Mucosa of gallbladder (tissue), 1 donor: ENCODE measurements at places on chromosomes 3 and 15.

DNA sequence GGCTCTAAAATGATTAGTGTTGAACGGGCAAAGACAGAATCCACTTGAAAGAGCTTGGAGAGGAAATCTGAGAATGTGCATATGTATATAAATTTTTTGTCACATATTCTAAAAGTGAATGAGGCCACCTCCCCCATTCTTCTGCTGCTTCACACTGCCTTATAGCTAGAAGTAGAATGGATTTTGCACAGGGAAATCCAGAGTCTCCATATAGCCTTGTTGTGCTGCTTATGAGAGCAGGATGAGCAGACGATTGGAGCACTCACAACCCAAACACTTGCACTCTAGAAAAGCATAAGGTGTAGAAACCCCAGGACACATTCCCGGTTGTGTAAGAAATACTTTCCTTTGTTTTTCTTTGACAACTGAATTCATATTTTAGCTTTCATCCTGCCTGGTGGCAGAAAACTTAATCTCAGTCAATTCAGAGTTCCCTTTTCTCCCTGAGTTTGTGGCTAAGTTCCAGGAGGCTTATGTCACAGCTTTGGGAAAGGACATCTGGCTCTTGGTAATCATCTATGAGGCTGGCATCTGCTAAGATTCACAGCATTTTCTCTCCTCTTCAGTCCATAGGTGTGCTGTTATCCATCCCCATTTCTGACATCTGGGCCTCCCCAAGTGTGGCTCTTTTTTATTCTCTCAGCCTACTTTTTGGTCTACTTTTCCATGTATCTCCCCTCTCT is 188.4 kb upstream of the PFN2 start:
- no peak for DNase-seq

DNA sequence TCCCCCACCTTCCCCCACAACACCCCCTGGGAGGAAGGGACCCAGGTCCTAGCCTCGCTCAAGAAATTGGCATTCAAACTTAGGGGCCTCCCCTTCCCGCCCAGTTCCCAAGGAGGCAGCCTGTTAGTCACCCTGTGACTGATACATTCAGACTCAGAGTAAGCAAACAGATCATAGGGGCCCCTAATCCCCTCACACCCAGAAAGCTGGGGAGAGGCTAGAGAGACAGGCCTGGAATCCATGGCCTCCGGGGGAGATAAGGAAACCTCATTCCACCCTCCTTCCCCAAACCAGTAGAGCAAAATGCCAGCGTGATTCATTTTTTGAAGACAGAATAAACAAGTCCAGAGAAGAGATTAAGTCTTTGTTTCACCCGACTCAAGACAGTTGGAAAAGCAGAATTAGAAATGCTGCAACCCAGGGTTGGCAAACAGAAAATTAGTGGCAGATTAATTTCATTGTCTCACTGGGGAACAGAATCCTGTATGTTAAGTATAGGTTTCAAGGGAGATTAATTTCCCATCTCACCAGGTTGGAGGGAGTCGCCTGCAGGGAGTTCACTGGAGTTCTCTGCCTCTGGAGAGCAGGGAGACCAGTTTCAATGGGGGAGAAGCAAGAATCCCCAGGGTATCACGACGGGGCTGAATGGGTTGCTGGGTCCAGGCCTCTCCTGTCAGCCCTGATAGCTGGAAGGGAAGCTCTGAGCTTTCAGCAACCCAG is 268.3 kb downstream of the UACA start:
- no peak for DNase-seq

GRCh38 chr15:28919201-28919635 is 33.4 kb downstream of the APBA2 start:
- no peak for DNase-seq

DNA sequence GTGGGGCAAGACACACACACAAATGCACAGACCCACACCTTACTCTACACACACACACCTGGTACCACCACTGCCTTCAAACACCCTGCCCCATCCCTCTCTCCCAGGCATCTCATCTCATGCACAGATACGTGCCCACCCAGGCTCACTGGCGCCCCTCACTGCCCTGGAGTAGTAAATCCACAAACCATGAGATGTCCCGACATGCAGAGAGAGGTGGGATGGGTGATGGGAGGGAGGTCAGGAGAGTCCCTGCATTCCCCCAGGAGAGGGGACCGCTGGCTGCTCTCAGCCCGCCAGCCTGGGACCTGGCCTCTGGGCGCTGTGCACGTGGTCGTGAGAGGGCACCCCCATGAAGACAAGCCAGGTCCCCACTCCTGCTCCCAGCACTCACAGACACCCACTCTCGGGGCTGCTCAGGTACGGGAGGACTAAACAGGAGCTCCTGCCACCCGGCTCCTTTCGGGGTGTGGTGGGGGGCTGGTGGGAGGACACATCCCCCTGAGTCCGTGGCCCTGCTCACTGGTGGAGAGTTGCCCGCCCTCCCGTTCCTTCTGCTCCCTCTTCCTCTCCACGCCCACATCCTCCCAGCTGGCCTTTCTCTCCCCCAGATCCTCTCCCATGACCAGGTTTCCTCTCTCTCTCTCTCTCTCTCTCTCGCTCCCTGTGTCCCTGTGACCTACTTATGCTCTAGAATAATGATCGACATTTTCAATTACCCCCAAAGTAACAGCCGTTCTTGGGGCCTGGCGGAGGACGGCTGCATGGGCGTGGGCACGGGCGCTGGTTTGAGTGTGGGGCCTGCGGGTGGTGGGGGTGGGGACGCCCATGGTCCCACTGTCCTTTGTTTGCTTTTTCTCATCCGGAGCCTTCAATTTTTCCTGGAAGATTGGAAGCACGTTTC is 18.9 kb upstream of the CSPG4 start:
- DNase-seq: no peak

- DNase-seq: no peak
Observed at GRCh38 chr15:39167164-39168058, 413.5 kb upstream of the THBS1 start.

DNA sequence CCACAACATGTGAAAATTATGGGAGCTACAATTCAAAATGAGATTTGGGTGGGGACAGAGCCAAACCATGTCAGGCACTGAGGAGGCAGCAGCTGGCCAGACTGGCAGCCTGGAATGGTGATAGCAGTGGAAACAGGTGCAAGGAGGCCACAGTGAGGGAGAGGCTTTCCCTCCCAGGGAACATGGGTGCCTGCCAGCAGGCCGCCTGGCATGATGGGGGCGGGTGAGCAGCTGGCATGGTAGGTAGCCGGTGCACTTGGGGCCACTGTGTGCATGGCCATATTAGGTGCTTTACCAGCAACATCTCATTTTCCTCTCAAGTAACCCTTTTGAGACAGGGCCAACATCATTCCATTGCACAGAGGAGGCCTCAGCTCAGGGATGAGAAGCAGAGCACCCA is 18.3 kb upstream of the MRPS22 start:
- DNase-seq: no peak

DNA sequence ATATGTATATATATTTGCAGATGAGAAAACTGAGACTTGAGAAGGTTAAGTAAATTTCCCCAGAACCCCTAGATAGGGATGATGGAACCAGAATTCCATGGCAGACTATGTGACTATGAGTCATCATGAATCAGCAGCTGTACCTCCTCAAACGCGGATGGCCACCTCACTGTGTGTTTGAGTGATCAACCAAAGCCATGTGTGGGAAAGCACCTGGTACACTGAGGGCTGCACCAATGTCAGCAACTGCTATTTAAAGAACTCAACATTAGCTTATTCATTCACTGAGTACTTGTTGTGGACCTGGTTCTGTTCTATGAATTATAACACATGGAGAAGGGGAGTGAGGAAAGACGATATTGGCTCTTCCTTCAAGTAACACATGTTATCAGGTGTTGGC is 377.0 kb downstream of the GAP43 start:
- DNase-seq: no peak

DNA sequence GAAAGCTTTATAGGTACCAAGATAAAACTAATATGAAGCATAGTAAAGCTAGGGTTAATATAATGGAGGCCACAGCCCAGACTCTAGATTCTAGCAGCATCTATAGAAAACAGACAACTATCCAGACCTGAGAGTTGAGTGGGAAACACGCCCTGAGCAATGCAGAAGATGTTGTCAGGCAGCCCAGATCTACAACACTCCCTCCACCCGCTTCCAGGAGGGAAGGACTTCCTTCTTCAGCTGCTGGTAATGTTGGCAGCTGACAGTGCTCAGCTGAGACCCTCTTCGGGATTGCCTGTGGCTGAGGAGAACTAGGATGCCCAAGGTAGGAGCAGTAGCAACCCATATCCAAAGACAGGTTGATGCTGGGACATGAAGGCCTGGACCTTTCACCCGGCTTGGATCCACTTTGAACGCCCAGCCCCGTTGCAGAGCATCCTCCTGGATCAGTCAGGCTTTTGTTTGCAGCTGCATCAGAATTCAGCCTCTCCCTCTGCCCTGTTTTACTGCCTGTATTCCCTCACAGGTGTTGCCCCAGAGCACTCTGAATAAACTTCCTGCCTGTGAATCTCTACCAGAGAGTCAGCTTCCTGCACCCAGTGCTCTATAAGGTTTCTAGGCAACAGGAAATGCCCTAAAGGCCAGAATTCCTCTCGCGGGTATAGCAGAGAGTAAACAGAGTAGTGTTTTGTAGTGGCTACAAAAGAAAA is 174.7 kb upstream of the IL12A start:
- DNase-seq: no peak

- no peak for DNase-seq
Observed at GRCh38 chr3:127124120-127124519, 68.8 kb upstream of the PRR23E start.

DNA sequence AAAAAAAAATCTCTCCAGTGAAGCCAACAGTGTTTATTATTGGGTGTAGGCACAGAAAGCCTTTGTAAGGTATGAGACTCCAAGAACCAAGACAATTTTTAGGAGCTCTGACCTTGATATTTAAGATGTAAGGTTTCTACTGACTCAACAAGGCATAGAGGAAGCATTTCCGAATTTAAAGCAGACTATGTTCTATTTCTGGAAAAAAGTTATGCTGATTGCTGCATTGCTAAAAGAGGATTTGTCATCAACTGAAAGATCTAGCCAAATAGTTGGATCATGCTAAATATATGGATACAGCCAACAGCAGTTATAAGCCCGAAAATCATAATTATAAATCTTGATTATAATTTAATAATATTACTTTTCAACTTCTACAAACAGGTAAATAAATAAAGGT is 53.3 kb upstream of the MELTF start:
- DNase-seq: no peak

DNA sequence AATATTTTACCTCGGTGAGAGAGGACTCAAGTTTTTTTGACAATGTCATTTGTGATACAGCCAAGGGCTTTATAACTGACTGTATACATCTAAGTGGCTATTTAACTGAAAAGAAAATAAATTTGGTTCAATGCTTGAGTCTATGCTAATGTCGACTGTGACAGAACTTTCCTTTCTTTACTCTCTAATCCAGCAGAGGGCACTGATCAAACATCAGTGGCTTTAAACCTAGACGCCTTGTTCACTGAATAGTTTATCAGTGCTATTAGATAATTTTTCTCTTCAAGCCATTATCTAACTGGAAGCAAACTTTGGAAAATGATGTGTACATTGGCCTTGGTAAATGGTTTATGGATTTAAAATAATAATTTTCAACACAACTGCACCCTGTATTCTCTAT is 285.1 kb downstream of the CHL1 start:
- DNase-seq: no peak

DNA sequence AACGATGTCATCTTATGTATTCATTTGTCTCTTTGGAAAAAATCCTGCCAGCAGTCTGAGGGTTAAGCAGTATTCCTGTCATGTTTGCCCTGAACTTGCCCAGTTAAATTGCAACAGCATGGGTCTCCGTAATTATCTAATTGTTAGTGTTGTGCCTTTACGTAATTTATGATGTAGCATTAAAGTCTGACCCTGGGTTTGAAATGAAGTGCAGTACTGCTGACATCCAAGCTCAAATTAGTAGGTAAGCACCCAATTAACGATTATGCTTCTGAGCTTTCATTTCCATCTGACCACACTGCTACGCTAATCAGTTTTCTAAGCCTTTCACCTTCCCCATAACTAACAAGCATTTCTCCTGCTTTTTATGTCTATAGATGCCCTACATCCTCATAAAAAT is 241.8 kb downstream of the ARRDC4 start:
- DNase-seq: no peak

DNA sequence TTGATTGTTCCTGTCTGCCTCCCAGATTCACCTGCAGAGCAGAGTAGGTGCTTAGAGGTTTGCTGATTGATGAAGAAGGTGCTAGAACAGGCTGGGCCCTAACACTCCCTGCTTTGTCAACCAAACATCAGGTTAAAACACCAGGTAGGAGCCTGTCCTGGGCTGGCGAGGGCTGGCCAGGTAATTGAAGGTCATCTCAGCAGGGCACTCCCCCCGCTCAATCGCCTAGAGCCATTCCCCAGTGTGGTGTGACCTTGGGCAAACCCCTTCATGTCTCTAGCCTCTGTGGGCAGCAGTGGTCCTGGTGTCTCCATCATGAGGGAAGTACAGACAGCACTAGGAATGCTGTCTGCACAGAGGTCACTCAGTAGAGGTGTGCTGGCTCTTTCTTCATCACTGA is 88.3 kb downstream of the KLF15 start:
- DNase-seq: no peak

DNA sequence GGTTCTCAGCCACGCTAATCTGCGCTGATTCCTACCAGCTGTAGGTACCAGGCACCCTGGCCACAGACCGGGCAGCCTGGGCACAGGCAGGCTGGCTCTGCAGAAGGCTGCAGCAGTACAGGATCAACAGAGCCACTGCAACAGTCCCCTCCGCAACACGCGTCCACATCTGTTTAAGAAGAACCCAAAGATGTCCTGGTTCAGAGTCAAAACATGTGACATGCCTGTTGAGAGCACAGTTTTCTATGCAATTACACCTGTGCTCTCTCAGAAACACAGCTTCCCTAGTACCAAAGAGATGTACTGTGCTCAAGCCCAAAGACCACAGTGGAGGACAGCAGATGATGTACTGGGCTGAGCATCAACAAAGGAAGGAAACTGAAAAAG is 18.8 kb downstream of the LRIG1 start:
- no peak for DNase-seq

- no peak for DNase-seq
Observed at GRCh38 chr3:106176734-106177133, 307.9 kb upstream of the CBLB start.

- DNase-seq: no peak
Observed at GRCh38 chr15:101489237-101489598, 289 bp downstream of the PCSK6 start.

DNA sequence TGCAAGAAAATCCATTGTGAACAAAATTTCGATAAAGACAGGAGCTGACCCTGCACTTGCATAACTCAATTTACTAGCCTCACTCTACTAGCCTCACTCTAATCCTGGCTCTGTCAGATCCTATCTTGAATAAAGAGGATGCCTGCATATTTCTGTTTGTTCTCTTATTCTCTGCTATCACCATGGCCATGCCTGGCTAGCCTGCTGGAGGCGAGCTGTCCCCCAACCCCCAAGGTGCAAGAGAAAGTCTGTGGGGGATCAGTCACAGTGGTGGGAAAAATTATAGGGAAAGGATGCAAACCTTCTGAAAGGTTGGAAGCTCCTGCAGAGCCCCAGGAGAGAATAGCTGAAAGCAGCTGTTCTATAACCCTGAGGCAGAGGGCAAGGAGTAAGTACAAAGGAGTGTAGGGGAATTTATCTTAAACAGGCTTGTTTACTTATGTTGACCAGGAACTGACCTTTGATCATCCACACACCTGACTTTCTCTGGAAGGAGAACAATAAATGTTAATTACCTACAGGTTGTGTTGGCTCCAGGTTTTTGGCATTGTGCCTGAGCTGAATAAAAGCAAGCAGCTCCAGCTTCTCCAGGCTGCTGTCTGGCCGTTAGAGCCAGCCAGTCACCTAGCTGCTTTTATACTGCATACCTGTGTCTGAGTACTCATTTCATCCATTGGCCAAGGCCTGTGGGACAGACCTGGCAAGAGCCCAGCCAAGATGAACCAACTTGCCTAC is 137.7 kb upstream of the RASGRP1 start:
- peak; percentile 92 for DNase-seq
